Endodermal cell (in vitro differentiated cells): ENCODE measurements at places on chromosomes 7 and 10.

DNA sequence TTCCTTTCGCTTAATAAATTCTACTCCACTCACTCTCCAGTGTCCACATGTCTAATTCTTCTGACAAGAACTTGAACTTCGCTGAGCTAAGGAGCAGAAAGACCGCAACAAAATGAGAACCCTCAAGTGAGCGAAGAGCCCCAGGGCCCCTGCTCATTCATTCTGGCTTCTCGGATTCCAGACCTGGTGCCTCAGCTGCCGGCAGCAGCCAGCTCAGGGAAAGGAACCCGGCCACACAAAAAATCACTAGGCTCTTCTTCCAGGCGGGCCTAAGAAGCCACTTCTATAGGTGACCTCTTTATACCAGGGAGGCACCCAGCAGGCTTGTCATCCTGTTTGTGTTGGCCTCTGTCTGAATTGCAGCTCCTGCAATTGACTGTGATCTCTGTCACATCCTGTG, 33.3 kb downstream of the OTUD1 start:
- H3K27ac ChIP-seq, result no peak overlapping the region
- peak; percentile 64 for DNase-seq
- H3K36me3 ChIP-seq, result no peaks in the 10 kb centered on the region
- H3K27me3 ChIP-seq, result no peaks in the 10 kb centered on the region

GRCh38 chr10:113945075-113945686, 90.7 kb downstream of the NHLRC2 start:
- no peaks in the 10 kb centered on the region for H3K4me1 ChIP-seq
- H3K4me3 ChIP-seq, result no peak overlapping the region
- no peaks in the 10 kb centered on the region for H3K36me3 ChIP-seq
- H3K27me3 ChIP-seq, result no peaks in the 10 kb centered on the region
- DNase-seq, result no peak

- H3K27ac ChIP-seq, result no peak overlapping the region
- no peaks in the 10 kb centered on the region for H3K27me3 ChIP-seq
- peaks cover 37% of the 10 kb centered on the region for H3K36me3 ChIP-seq
- no peak for DNase-seq
- H3K4me1 ChIP-seq, result peaks cover 4% of the 10 kb centered on the region
Measured at GRCh38 chr7:93646538-93646937, 72.0 kb upstream of the CALCR start.

- H3K36me3 ChIP-seq, result no peaks in the 10 kb centered on the region
- H3K27me3 ChIP-seq, result no peaks in the 10 kb centered on the region
- DNase-seq, result no peak
- H3K4me3 ChIP-seq, result no peak overlapping the region
- H3K4me1 ChIP-seq, result peaks cover 3% of the 10 kb centered on the region
Measured at GRCh38 chr7:74008687-74009086, 19.3 kb upstream of the ELN start.

GRCh38 chr7:5662828-5663227, 118.6 kb downstream of the RNF216 start:
- peaks cover 9% of the 10 kb centered on the region for H3K4me1 ChIP-seq
- H3K27ac ChIP-seq, result no peak overlapping the region
- peaks cover 42% of the 10 kb centered on the region for H3K36me3 ChIP-seq
- no peak for DNase-seq
- no peak overlapping the region for H3K4me3 ChIP-seq
- no peaks in the 10 kb centered on the region for H3K27me3 ChIP-seq

- H3K27me3 ChIP-seq, result no peaks in the 10 kb centered on the region
- DNase-seq, result no peak
- no peak overlapping the region for H3K4me3 ChIP-seq
- no peak overlapping the region for H3K27ac ChIP-seq
Measured at GRCh38 chr7:75866114-75866488, 12.7 kb upstream of the RHBDD2 start.

GRCh38 chr7:77827999-77828398, 29.4 kb downstream of the PHTF2 start:
- H3K27ac ChIP-seq, result no peak overlapping the region
- no peaks in the 10 kb centered on the region for H3K4me1 ChIP-seq
- H3K4me3 ChIP-seq, result no peak overlapping the region
